ENCODE measurements at places on chromosomes 4 and X.

- DNase-seq, result no peak
Measured at GRCh38 chr4:161208564-161208963, 955.2 kb downstream of the FSTL5 start.

GRCh38 chr4:89358935-89359638, 51.5 kb upstream of the GPRIN3 start:
- no peak for DNase-seq

GRCh38 chr4:182048871-182049270, 194.3 kb upstream of the TENM3 start:
- DNase-seq, result no peak

GRCh38 chr4:189117426-189117825, 823.2 kb upstream of the FRG1 start:
- no peak for DNase-seq

- DNase-seq, result no peak
Measured at GRCh38 chr4:183303301-183303700, 16.8 kb downstream of the CLDN22 start.

GRCh38 chrX:101605728-101606127, 12.1 kb downstream of the ARMCX6 start:
- no peak for DNase-seq

DNA sequence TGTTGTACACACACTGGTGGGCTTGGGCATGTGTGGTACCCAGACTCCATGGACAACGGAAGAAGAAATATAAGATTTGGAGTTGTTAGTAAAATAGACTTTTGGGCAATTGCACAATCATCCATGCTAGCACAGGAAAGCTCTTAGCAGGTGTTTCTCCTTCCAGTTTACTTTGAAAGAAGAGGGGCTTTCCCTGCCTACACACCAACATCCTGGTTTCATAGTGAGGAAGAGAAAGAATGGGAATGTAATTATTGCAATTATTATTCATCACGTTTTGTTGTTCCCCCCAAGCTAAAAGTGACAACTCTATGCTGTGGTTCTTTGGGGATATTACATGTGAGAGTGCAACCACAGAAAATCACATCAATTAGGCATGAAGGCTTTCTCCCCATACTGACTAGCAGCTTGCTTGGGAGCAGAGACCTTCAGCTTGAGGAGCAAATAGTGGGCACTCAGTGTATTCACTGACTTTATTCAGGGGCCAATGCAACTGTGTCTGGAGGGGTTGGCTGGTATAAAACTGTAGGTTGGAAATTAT, 57.2 kb upstream of the PUDP start:
- no peak for DNase-seq

DNA sequence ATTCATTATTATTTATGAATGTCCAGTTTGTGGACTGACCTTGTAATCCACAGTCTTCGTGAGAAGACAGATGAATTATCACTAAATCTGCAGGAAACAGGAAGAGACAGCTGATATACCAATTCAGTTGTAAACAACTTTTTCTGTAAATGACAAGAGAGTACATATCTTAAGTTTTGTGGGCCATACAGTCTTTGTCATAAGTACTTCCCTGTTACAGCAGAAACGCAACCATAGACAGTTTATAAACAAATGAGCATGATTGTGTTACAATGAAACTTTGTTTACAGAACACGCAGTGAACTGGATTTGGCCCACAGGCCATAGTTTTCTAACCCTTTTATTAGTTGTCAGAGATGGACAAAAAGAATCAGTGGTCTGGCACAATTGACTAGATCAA, 443.4 kb downstream of the PDGFC start:
- DNase-seq, result no peak

- no peak for DNase-seq
Measured at GRCh38 chr4:25063116-25063515, 32.4 kb upstream of the LGI2 start.

- no peak for DNase-seq
Measured at GRCh38 chrX:135931644-135932487, 38.4 kb downstream of the SAGE1 start.

DNA sequence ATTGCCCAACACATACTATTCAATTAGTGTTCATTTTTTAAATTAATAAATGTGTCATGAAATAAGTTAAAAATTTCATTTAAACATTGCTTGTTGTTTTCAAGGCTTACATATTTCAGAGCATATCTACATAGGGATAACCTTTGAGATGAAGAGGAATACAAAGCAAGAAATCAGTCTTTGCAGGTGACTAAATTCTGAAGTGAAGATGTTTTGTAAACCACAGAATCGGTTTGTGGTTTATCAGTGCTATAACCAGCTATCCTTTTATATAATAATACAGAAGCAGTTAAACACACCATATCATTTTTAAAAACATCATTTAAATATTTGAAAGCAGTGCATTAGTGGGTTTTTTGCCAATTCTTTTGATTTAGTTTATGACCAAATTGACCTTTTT, 26.9 kb downstream of the FAM241A start:
- DNase-seq, result no peak

DNA sequence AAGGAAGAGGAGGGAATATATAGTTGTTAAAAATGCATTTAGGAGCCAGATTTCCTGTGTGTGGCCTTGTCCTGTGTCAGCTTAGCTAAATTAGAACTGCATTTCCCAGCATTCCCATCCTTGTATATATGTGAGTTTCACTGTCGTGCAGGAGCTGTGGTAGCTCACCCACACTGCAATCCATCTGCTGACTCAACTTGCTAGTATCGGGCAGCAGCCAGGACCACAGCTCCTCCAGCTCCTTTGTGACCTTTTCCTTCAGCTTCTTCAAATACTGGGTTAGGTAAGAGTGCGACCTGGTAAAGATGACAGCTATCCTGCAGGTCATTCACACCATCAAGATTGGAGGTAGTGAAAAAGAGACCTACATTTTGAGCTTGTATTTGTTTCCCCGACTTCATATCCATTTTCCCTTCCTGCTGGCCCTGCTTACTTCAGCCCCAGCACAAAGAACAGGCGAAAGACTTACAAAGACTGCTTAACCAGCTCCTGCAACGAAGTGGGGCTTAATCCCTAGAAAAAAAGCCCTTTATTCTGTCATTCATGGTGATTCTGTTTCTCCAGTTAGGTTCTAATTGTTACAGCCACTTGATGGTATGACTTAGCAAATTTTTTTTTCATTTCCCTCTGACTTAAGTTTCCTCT, 11.4 kb downstream of the ASIC5 start:
- DNase-seq, result peak; percentile 45

DNA sequence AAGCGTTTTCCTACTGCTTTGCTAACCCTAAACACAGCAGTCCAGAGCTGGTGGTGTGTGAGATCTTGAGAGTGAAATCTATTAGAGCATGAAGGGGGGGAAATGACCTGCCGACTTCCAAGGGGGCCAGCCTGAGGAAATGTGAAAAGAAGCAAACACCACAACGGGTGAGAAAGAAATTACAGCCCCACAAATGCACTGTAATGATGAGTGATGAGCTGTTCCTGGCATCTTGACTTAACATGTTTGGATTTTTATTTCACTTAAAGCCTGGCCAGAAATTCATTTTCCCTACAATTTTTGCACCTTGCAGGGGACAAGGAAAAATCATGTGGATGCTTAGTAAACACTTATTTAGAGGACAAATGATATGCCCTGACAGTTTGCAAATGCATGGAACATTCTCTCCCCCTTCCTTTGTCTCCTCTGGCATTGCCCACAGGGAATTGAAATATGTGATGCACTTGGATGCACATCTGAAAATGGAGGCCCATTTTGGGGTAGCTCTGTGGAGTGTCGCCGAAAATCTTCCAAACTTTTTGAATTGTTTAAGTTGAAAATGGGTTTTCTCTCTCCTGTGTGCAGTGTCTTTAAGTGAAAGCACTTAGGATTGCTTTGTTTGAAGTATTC, 84.3 kb upstream of the TMEM150C start:
- DNase-seq, result no peak

DNA sequence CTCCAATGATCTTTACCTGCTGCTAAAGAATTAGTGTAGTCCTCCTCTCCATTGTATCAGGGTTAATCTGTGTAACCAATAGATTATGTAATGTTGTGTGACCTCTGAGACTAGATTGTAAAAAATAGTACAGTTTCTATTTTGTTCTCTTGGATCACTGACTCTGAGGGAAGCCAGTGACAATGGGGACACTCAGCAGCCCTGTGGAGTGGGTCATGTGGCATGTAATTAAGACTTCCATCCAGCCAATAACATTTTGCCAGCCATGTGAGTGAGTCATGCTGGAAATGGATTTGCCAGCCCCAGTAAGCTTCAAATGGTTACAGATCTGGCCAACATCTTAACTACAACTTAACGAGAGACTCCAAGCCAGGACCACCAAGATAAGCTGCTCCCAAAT, 332.3 kb downstream of the PTTG2 start:
- no peak for DNase-seq

GRCh38 chr4:16896881-16897750, 1.3 kb downstream of the LDB2 start:
- DNase-seq, result peak; percentile 50

GRCh38 chr4:121050300-121050699, 22.0 kb downstream of the NDNF start:
- no peak for DNase-seq

GRCh38 chr4:94758141-94758699, 465 bp downstream of the BMPR1B start:
- DNase-seq, result no peak

DNA sequence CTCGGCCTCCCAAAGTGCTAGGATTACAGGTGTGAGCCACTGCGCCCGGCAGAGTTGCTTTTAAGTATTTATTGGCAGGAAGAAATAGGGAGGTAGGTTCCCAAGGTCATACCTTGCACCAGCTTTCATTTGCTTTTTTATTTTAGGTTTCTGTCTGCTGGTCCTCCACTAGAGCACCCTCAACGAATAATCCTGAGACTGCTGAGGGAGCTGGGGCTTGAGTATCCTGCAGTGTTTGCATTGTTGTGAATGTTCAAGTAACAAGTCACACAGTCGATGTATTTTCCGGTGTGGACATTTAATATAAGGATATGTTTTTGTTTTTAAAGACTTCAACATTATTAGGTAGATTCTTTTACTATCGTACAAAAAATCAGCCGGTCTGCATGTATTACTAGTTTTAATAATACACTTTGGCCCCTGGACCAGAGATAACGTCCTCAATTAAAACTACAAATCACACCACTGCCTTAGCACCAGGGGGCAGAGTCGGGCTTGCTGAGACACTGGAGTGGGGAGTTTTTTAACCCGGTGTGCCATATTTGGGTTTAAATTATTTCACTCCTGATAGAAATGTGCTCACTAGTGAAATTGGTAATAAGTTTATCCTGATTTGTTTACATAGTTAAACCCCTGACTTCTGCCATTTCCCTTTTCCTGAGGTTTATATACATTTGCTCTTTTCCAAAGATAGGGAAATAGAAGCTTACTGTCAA, 11.6 kb downstream of the SMIM20 start:
- DNase-seq, result no peak

DNA sequence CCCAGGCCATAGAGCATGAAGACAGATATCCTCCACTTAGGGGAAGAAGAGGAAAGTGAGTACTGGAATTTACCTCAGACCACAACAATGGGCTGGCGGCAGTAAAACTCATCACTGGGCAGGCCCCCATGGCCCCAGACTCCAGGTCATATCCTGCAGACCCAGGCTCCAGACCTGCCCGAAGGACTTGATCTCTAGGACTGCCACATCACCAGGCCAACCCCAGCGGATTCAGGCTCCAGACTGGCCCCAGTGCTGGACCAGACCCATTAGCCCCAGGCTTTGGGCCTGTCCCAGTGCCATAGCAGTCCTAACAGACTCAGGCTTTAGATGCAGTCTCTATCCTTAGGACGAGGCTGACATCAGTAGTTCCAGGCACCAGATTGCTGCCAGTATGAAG, 190.6 kb downstream of the DLG3 start:
- no peak for DNase-seq

- DNase-seq, result no peak
Measured at GRCh38 chr4:84678976-84679744, 96.2 kb downstream of the CDS1 start.

DNA sequence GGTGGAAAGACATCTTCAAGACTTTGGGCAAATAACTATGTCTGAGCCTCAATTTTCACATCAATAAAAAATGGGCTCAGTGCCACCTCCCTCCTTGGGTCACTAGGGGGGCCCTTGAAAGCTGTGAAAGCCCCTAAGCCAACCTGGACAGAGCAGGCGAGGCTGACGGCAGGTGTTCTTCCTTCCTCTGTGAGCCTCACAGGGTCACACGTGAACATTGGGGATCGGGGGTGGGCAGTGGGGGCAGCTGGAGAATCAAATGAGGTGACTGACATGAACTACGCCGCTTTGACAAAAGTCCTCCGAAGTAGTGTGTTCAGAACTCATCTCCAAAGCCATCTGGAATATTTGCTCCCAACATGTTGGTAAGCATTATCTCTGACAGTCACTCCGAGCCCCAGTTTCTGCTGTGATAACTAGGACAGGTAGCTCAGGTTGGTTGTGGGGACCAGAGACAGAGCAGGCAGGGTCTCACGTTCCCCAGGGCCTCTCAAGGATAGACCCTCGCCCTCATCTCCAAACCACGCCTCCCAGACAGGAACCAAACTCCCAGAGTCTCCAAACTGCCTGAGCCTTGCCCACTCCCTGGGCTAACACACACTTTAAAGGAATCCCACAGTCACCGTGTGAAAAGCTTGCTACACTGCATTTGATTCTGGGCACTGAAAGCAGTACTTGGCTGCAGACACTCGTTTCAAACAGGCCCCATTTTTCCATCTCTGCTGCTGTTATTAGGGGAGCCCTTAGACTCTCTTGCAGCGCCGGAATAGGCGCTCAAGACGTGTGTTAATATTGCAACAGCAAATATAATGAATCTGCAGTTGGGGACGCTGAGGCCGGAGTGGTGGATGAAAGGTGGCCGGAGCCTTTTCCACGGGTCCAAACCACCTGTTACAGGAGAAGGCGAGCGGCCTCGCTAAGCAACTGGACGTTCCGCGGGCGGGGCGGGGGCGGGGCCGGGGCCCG, 717 bp upstream of the WFS1 start:
- DNase-seq, result no peak

DNA sequence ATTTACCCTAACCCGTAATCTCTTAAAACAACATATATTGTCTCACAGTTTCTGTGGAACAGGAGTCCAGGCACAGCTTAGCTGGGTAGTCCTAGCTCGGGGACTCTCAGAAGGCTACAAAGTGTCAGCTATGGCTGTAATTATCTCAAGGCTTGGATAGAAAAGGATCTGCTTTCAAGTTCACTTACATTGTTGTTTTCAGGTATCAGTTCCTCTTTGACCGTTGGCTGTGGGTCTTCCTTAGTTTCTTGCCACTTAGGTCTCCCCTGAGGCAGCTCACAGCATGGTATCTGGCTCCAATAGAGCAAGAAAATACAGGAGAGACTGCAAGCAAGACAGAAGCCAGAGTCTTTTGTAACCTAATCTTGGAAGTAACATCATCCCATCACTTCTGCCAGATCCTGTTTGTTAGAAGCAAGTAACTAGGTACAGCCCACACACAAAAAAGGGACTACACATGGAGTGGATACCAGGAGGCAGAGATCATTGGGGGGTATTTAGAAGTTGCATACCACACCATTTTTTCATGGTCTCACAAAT, 137.0 kb downstream of the MAGEB5 start:
- DNase-seq, result no peak

DNA sequence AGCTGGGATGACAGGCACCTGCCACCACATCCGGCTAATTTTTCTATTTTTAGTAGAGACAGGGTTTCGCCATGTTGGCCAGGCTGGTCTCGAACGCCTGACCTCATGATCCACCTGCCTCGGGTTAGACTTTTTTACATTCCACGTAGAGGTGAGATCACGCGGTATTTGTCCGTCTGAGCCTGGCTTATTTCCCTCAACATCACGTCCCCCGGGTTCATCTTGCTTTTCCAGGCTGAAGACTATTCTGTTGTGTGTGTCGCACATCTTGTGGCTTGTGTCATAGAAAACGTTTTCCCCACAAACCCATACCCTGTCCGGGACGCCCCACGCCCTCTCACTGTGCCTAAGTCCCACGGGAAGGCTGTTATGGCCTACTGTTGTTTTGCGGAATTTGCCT, 185.3 kb downstream of the CRLF2 start:
- no peak for DNase-seq
